ENCODE measurements at places on chromosomes 3 and 15. TPM values are rescaled to one million over a fixed set of nuclear protein-coding genes. Genes with fewer than 3 reads are reported as not detected.
A peak's percentile ranks its signal among the peaks of the same experiment; 100 is the strongest.

- no peak overlapping the region for H3K4me3 ChIP-seq
- H3K36me3 ChIP-seq, result no peaks in the 10 kb centered on the region
- H3K27me3 ChIP-seq, result no peaks in the 10 kb centered on the region
- no peaks in the 10 kb centered on the region for H3K4me1 ChIP-seq
Measured at GRCh38 chr3:59406943-59407342, 357.1 kb upstream of the CFAP20DC start.

- H3K36me3 ChIP-seq, result no peaks in the 10 kb centered on the region
- no peaks in the 10 kb centered on the region for H3K27me3 ChIP-seq
- H3K27ac ChIP-seq, result no peak overlapping the region
- H3K4me1 ChIP-seq, result peaks cover 7% of the 10 kb centered on the region
- H3K4me3 ChIP-seq, result no peak overlapping the region
- DNase-seq, result no peak
Measured at GRCh38 chr3:64179249-64179648, 46.0 kb downstream of the PRICKLE2 start.

GRCh38 chr3:25536521-25537391 lies 108.7 kb downstream of the RARB start:
- no peak for DNase-seq
- no peak overlapping the region for H3K4me3 ChIP-seq
- H3K4me1 ChIP-seq, result peaks cover 3% of the 10 kb centered on the region
- H3K36me3 ChIP-seq, result no peaks in the 10 kb centered on the region
- H3K27me3 ChIP-seq, result no peaks in the 10 kb centered on the region

GRCh38 chr15:98845138-98845884 lies 162.3 kb downstream of the PGPEP1L start:
- H3K4me1 ChIP-seq, result no peaks in the 10 kb centered on the region
- no peak overlapping the region for H3K4me3 ChIP-seq
- no peak overlapping the region for H3K27ac ChIP-seq
- no peaks in the 10 kb centered on the region for H3K36me3 ChIP-seq

DNA sequence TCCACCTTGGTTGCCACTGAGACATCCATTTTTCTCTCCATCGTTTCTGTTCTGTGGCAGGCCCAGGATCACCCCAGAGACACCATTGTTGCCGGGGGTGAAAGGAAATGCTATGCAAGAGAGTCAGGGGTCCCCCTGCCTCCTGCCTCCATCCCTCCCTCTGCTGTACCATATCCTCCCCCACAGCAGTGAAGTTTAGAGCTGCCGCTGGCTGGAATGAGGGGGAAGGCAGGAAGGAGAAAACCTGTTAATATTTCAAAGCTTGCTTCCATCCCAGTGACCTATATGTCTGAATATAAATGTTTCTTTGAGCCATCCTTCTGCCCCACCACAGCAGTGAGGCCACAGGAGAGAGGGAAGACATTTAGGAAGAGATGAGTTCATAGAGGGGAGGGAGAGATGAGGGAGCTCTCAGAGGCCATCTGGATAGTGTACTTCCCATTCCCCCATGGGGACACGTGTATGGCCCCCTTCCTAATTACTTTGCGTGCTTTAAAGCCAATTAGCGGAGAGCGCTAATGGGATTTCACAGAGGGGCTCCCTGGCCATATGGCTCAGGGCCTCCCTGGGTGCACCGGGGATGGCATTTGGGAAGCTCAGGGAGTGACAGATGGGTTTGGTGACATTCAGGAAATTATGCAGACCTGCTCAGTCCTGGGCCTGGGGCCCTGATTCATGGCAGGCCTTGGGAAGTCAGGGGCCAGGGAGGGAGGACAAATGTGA lies 40.4 kb upstream of the CHRNB4 start:
- no peaks in the 10 kb centered on the region for H3K27me3 ChIP-seq
- no peaks in the 10 kb centered on the region for H3K36me3 ChIP-seq
- no peak overlapping the region for H3K4me3 ChIP-seq
- H3K27ac ChIP-seq, result no peak overlapping the region
- H3K4me1 ChIP-seq, result no peaks in the 10 kb centered on the region

DNA sequence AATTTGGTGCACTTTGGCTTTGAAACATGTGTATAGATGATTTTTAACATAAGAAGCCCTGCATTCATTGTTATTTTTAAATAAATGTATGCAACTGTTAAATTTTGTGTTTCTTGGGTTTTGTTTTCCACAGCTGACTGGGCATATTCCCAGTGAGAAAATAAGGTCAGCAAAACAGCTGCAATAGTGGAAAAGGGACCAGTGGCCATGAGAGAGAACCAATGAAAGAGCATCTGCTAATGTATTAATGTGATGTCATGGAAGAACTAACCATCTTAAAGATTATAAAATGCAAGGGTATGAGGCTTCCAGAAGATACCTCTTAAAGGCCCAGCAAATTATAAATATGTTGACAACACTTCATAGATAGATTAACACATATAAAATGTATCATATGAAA lies 31.0 kb upstream of the KBTBD12 start:
- no peak overlapping the region for H3K27ac ChIP-seq
- H3K4me3 ChIP-seq, result no peak overlapping the region
- H3K4me1 ChIP-seq, result no peaks in the 10 kb centered on the region
- no peaks in the 10 kb centered on the region for H3K36me3 ChIP-seq

DNA sequence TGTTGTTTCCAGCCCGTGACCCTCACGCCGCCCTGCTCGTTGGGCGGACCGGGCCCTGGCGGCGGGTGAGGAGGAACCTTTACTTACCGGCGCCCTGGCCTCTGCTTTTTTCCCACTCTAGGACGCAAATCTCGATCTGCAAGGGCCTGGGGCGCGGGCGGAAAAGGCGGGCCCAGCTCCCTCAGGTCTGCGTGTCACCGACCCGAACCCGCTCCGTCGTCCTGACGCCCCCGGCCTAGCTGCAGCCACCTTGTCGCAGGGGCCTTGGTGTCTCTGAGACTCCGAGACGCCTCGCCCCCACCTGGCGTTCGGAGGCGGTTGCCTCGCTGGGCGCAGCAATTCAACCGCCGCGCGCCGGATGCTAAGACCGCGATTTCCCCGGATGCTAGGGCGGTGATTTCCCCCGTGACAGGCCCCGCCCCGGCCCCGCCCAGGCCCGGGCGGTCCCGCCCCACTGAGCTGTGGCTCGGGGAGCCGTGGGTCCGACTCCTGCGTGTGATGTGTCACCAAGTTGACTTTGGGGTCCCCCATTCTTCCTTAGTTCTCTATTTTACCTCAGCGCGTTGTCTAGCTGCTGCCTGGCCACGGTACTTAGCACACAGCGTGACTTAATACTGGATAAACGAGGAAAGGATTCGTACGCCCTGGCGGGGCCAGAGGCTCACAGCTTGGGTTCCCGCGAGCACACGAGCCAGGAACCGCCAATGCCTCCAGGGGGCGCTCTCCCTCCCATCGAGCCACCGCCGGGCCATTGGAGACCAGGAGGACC lies at the start of gene RPL39L:
TSS of gene RPL39L (minus strand) at position 371 of the 769 bp plus-strand sequence. CDS start 18,196 bp downstream, outside the sequence.
- no peaks in the 10 kb centered on the region for H3K4me1 ChIP-seq
- peak within 1 kb of the TSS; percentile 56 for H3K4me3 ChIP-seq
- peak; percentile 83 for DNase-seq
- H3K27me3 ChIP-seq, result no peaks in the 10 kb centered on the region

DNA sequence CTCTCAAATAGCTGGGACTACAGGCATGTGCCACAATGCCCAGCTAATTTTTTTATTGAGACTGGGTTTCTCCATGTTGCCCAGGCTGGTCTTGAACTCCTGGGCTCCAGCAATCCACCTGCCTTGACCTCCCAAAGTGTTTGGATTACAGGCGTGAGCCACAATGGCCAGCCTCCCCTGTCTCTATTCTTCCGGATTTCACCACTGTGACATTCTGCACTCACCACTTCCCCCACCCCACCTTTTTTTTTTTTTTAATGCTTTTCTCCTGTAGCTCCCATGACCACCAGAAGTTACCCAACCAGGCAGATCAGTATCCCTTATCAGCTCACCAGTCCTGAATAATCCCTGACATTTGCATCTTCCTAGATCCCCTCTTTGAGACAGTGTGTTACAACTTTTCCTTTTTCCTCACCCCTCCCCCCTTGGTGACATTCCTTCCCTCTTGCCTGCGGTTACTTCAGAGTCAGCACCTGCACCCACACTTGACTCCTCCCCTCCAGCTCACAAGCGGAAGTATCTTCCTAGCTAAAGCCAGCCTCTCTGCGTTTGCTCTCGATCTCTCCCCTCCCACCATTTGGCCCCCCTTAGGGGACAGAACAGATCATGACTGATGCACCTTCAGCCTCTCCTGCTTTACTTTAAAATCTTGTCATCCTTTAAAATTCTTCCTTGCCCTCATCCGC lies 13.5 kb upstream of the ZNF592 start:
- H3K36me3 ChIP-seq, result no peaks in the 10 kb centered on the region
- no peak for DNase-seq
- no peak overlapping the region for H3K4me3 ChIP-seq
- H3K4me1 ChIP-seq, result no peaks in the 10 kb centered on the region
- H3K27me3 ChIP-seq, result no peaks in the 10 kb centered on the region

Gene LYZL4
- total RNA-seq, result not detected
